Stimulated activated CD4-positive, alpha-beta T cell treated with anti-CD3 and anti-CD28 coated beads, Interleukin-1b, Interleukin-23, amount 100 ng/mL, for 1 hour (primary cell): ENCODE measurements at places on chromosomes 16 and 17.

GRCh38 chr17:76924345-76925342 is 56.4 kb downstream of the MGAT5B start:
- DNase-seq, result no peak

GRCh38 chr17:39598047-39598481 is 9.7 kb downstream of the NEUROD2 start:
- no peak for DNase-seq

- DNase-seq, result no peak
These were observed 3.9 kb upstream of the WFIKKN1 start for GRCh38 chr16:626787-627453.

GRCh38 chr17:47702391-47702995 is 8.5 kb downstream of the TBKBP1 start:
- no peak for DNase-seq

DNA sequence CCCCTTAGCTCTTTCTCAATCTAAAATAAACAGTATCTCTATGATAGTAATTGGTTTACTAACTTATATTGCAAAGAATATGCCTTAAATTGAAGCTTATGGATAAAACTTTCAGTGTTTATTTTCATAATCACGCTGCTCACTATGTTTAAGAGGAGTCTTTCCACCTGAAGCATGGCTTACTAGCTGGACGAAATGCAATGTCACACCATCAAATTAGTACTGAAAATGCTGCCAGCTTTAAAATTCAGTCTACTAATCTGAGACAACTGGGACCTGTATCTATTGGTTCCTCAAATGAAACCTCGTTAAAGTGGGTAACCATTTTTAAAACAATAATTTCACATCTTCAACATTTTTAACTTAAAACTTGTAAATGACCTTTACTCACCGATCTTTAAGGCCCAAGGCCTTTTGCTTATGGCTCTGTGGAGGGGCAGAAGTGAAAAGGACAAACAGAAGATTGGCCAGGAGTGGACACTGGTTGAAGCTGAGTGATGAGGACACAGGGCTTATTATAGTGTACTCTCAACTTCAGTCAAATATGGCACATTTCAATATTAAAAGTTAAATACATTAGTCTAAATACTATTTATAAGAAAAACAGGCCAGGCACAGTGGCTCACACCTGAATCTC is 212.8 kb upstream of the WSB1 start:
- no peak for DNase-seq

DNA sequence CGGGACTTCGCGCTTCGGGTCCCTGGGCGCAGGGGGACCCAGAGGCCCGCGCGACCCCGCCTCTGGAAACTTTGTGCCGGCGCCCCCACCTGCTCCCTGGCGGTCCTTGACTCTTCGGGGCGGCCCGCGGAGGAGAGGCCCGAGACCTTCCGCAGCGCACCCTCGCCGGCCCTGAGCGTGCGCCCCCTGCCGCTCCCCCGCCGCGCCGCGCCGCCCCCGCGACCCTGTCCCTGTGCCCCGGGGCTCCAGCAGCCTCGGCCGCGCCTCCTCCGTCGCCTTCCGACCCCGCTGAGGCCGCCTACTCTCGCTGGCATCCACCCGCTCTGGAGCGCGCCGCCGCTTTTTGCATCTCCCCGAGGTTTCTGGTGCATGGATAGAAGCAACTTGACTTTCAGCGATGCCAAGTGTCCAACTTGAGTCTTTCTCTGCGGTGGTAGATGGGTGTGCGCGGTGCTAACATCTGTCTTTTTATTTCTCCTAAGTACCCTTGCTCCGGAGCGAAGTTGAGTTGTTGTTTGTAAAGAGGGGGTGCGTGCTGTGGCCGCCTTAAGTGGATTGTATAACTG is 414 bp downstream of the DUSP14 start:
- peak; percentile 34 for DNase-seq

GRCh38 chr16:84360170-84360569 is 8.2 kb upstream of the ATP2C2 start:
- DNase-seq, result no peak

DNA sequence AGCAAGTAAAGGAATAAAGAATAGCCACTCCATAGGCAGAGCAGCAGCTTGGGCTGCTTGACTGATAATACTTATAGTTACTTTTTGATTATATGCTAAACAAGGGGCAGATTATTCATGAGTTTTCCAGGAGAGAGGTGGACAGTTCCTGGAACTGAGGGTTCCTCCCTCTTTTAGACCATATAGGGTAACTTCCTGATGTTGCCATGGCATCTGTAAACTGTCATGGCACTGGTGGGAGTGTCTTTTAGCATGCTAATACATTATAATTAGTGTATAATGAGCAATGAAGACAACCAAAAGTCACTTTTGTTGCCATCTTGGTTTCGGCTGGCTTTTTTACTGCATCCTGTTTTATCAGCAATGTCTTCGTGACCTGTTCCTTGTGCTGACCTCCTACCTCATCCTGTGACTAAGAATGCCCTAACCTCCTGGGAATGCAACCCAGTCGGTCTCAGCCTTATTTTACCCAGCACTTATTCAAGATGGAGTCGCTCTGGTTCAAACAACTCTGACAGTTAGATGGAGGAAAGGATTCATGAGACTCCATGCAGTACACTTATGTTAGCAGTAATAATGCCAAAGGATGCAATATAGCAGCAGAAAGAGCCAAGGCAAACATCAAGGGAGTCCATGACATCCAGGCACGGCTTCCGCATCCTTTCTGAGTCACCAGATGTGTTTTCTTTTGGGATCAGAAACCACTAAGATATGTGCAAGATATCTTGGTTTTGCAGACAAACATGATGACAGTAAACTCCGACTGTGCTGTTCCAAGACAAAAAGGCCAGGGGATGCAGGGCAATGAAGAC is 55.8 kb upstream of the B4GALNT2 start:
- DNase-seq, result no peak

DNA sequence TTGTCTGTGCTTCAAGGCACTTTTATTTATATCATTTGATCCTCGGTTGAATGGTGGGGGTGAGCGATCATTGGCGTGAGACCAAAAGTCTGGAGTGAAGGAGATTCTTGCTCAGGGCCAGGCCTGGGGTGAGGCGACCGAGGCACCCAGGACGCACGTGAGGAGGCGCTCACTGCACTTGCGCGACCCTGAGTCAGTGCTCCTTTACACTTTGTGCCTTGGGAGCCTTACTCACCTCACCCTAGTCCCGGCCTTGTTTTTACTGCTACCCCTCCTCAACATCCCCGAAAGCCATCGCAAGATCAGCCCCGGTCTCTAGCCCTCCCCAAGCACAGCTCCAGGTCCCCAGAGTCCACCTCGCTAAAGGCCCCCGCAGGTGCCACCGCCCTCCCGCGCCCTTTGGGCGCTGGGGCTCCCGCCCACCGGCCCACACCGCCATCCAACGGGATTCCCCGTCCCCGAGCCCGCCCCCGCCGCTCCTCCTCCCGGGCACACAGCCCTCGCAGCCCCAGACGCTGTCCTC is 496 bp downstream of the EZH1 start:
- DNase-seq, result peak; percentile 64

- DNase-seq, result no peak
These were observed 43.4 kb upstream of the ANKFN1 start for GRCh38 chr17:56109836-56110235.

DNA sequence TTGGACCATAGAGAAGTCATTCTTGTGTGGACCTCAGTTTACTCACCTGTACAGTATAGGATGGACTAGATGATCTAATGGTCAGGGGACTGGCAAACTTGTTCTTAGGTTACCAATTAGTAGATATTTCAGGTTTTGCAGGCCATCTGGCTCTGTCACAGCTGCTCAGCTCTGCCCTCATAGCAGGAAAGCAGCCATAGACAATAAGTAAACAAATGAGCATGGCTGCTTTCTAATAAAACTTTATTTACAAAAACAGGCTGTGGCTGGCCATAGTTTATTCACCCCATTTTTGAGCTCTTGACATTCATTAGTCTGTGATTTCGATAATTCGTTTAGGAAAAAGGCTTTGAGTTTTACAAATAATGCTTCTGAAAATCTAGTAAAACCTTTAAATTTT is 12.7 kb downstream of the BPTF start:
- no peak for DNase-seq

DNA sequence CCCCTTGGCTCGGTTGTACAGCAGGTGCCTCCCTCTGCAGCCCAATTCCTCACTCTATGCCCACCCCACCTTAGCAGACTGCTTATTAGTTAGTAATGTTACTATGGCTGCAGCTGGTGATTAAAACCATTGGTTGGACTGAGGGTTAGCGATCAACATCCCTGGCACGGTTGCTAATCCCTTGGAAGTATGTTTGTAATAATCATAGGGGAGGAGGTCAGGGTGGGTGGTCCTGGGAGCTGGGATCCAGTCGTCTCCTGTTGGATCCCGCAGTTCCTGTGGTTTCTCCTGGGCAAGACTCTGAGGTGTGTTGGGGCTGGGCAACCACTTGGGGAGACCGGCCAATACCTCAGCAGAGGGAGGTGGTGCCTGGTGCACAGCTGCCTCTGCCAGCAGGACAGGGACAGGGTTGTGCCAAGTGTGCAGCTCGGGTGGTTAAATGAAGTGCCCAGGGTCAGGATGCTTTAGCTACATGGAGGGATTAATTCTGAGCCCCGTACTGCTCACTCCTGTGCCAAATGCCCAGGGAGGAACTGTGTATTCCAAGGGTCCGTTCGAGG is 38.0 kb downstream of the FZD2 start:
- no peak for DNase-seq
